ENCODE measurements at places on chromosomes 11 and 22. TPM values are rescaled to one million over a fixed set of nuclear protein-coding genes. Genes with fewer than 3 reads are reported as not detected.

DNA sequence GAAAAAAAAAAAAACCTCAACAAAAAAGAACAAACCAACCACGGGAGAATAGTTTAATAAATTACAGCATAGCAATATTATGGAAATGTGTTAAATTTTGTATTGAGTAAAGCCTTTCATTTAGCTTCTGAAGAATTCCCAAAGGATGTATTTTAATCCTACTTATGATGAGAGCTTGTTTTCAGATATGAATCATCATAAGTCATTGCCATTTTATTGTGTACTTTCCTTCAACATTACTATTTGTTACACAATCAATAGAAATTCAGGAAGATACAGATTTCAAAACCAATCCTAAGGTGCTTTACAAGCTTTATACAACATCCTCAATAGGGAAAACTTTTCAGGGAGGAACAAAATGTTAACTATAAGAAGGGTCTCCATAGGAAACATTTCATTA is 200.6 kb upstream of the CTSC start:
- no peak for DNase-seq

GRCh38 chr11:7849018-7849417 is 52.3 kb upstream of the OR5P2 start:
- no peak for DNase-seq

DNA sequence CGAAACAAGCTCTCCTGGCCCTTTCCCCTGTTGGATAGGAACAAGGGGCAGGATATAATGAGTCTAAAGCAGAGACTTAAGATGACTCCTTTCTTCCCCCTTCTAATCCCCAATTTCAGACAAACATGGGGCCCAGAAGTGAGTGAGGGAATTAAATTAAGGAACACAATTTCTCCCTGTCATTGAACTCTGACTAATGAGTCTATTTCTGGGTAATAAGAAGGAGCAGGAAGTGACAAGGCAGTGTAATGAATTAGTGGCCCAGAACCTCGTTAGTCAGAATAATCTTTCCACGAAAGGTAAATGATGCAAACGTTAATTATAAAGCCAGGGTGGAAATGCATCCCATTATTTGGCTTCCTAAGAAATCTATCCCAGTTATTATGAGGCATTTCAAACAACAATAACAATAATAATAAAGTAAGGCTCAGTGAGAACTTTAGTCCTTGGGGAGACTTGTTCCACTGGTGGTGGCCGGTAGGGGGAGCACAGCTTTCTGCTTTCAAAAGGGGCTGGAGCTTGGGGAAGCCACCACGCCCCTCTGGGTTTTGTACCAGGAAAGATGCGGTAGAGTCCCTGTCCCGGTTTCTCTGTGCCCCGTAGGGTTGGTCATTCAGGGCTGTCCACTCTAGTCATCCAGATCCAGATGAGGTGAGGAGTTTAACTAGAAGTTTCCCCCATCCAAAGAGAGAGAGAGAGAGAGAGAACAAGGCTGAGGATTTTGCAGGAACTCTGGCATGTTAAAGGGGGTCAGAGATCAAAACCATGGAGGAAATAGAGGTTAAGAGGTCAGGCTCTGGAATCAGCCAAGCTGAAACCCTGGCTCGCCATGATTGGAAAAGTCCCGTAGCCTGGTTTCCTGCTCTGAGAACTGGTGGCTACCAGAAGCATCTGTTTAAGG is 298.3 kb downstream of the NTM start:
- peak; percentile 40 for DNase-seq

GRCh38 chr11:101862391-101863233 is 52.2 kb upstream of the CEP126 start:
- no peak for DNase-seq

DNA sequence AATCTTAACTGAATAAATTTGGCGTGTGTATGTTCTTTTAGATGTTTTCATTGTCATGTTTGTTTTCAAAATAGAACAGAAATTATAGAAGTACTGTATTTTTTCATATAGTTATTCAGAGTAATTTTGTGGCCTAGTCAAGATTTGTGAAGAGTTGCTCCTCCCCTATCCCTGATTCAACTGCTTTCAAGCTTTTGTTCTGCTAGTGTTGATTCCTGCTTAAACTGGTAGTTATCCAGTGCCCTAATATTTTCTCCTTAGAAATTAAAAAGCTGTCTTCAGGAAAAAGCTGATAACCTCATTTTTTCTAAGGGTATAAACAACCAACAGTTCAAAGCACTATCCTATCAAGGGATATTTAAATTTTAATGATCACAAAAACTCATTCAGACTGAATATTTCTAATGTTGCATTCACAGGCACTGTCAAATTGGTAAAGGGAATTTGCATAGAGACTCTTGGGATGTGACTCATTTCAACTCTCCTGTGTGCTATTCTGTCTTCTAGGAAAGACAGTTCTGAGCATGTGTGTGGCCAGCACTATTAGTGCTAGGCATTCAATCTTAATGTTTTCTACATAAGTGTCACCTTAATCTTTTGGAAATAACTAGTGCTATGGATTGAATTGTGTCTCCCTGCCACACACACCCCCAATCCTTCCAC is 1776.0 kb downstream of the LRRC4C start:
- no peak for DNase-seq

DNA sequence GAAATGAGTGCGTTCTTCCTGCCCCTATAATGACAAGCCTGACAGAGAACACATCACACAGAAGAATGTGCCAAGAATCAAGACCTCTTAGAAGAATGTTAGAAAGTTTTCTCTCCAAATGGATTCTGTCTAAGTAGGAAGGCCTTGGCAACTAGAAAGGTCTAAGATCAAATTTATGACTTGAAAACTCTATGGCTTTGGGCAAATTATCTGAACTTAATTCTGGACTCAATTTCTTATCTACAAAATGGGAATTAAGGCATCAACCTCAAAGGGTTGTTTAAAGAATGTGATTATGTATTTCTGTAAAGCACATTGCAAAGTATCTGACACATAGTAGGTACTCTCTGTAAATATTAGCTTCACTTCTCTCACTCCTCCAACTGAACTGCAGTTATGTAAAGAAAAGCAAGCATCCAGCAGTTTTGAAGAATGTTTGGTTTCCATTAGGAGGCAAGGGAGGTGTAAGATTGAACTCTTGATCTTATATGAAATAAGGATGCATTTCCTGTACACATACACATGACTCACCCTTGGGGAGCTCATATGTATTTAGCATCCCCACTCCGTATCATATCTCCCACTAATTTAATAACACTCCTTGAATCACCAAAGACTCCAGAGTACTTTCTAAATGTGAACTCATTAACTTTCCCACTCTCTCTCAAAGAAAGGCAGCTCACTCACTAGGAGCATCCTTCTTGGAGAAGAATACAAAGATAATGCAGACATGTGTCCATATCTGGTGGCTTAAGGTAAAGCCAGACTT is 77.6 kb downstream of the ETS1 start:
- DNase-seq, result no peak

- DNase-seq, result no peak
Measured at GRCh38 chr22:46366801-46367706, 31.5 kb downstream of the TRMU start.

DNA sequence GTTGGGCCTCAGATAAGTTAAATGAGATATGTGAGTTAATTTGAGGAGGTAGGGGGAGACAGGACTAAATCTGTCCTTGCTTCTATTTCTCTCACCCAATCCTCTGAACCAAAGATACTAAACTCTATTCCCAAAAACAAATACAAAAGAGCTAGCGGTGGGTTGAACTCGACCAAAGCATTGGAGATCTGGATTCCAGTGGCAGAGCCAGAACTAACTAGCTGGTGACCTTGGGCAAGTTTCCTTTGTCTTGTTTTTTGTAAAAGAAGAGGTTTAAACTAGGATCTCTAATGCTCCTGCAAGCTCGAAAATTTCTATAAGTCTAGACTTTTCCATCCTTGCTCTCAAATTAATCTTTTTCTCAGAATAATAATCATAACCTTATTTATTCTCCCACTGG is 1.5 kb downstream of the ME3 start:
- no peak for DNase-seq

DNA sequence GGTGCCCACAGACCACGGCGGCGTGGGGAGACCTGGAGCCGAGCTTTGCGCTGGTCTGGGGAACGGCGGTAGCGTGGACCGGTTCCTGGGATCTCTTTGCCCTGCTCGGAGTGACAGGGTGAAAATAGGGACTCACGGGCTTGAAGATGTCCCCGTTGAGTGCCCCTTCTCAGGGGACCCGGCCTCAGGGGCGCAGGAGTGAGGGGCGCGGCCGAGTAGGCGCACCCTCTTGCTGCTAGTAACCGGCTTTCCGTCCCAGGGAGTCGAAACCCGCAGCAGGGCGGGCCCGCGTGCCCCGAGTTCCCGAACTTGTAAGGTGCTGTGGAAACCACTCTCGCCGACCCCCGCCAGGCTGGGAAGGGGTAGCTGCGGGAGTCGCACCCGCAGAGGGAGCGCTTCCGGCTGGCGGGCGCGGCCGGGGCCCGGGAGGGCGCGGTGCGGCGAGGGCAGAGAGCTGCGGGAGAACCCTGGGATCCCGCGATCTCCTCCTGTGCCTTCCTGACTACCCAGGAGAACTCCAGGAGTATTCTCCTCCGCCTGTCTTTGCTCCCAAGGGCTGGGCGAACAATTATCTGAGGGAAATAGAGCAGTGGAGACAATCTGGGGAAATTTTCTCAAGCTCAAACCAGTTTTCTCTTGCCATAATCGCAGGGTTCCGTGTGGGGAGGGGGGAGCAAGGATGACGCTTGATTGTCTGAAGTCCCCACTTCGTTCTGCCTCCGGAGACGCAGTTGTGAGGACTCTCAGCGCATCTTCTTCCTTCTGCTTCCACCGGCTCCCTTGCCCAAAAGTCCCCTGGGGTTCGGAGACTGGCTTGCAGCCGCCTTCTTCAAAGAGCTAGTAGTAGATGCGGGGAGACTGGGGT is 666 bp downstream of the NELL1 start:
- no peak for DNase-seq

DNA sequence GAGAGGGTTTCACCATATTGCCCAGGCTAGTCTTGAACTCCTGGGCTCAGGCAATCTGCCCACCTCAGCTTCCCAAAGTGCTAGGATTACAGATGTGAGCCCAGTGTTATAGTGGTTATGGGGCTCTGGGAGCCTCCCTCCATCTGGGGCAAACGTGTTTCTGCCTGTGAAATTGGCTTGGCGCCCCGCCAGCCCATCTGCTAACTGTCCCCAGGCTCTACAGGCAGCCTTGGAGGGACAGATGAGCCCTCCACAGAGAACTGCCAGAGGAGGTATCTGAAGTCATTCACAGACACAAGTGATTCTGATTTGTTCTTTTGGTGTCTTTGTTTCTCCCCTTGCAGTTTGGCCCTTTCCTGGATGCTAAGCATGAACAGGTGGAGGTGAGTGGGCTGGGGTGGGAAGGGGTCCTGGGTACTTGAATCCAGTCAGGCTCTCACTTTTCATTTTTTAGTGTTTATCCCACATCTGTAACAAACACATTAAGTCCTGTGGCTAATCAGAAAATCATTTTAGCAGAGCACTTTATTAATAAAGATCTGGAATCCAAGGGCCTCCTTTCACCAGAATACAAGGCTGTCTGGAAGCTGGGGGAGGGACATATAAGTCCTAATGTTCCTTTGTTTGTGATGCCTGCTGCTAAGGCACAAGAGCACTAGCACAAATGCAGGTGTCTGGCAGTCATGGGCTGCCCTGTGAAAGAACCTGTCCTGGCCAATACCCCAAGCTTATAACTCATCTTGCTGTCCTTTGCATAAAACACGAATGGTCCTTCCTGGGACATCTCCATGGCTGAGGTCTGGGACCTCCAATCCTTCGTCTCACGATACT is 25.7 kb upstream of the CDC42EP2 start:
- no peak for DNase-seq

- no peak for DNase-seq
Measured at GRCh38 chr11:131871006-131871405, 500.6 kb downstream of the NTM start.

DNA sequence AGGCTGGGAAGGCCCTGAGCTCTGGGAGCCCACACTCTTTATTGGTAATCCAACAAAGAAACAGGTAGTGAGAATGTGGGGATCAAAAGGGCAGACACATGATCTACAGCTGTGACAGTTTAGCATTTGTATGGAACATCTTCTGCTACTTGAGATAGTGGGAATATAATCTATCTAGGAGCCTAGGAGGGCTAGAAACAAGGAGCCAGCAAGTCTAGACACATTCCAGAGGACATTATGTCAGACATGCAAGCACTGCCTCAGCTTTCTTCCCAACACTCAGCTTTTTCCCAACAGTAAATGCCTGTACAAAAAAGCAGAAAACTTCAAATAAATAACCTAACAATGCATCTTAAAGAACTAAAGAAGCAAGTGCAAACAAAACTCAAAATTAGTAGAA is 1150.6 kb upstream of the RAG2 start:
- no peak for DNase-seq

DNA sequence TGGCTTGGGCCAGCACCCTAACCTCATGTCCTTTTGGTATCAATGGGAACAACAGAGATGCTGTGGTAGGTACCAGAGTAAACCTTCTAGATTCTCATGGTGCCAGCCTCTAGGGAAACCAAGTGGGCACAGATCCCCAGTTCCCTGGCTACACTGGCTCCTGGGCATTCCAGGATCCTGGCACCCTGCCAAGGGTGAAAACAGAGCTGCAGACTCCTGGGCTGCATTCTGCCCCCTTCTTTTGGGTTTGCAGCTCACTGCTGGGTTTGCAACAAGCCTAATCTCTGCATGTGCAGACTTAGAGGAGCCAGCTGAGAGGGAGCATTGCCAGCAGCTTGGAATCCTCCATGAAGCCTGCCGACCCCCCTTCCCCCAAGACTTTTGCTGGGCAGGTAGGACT is 30.6 kb downstream of the PRDM11 start:
- no peak for DNase-seq

GRCh38 chr22:21816787-21817496 is 50.5 kb downstream of the MAPK1 start:
- peak; percentile 71 for DNase-seq

DNA sequence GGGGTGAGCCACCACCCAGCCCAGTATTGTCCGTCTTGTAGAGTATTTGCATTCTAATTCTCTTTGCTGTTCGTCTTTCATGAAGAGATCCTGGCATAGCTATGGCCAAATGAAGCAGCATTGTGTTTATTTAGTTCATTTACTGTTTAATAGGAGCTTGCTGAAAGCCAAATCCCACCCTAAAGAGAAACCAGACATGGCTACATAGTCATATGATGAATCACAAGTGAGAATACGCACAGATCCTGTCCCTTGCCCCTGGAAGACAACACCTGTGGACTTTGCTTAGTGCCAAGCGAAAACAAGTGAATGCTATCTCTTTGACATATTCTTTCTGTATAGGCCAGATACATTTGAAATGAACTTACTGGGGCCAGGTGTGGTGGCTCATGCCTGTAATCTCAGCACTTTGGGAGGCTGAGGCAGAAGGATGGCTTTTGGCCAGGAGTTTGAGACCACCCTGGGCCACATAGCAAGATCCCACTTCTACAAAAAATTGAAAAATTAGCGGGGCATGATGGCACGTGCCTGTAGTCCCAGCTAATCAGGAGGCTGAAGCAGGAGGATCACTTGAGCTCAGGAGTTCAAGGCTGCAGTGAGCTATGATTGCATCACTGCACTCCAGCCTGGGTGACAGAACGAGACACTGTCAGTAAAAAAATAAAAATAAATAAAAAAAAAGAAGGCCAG is 5.1 kb upstream of the ARFGAP3 start:
- DNase-seq, result no peak

Gene IGHMBP2
- total RNA-seq, result 5.2 TPM

Gene NAALAD2
- 0.47 TPM for total RNA-seq

Gene PRSS23
- 8.9 TPM for total RNA-seq

Gene TM7SF2
- 16.1 TPM for total RNA-seq

Data from thymus (tissue), 14 donors.